ENCODE measurements at places on chromosomes 6 and 20.

DNA sequence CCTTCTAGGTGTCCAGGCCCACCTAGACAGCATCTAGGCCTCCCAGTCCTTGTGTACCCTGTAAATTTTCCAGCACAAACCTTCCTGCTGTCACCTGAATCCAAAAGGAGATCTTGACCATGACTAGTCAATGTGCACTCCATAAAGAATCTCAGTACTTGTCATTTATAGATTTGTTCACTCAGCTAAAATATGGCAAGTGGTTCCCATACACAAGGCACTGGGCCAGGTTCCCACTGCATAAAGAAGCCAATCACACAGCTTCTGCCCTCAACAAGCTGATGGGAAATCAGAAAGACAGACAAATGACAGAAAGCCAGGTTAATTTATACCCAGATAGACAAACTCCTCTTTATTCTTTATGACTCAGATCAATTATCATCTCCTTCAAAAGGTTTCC, 526.8 kb downstream of the CD83 start:
- DNase-seq, result no peak

DNA sequence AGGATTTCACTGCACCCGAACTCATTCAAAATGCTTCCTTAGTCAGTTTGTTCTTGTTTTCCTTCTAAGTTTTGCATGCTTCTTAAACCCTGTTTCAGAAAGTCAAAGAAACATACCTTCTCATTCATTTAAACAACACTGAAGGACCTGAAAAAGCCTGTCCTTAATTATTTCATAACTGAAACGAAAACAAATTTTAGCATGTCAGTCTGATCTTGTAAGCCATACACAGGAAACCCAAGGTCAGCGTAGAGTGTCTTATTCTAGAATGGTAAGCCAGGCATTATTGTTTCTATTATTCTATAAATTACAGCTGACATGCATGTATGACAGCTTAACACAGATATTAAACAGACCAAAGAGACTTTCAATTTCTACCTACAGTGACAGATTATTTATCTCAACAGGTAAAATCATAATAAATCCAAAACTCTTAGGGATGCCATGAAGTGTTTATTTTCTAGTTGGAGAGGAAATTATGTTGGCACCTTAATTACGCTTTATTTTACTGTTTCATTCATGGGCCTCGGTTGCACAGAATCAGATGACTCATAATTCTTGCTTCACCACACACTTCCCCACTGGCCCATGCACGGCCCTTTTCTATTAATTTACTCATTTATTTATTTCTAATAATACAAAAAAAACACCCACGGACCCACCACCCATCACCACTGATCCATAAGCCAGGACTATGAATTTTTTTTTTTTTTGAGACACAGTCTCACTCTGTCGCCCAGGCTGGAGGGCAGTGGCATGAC, 39.3 kb upstream of the DUSP22 start:
- DNase-seq, result no peak

- DNase-seq, result peak; percentile 39
Measured at GRCh38 chr20:362271-363254, 15.7 kb downstream of the NRSN2 start.

DNA sequence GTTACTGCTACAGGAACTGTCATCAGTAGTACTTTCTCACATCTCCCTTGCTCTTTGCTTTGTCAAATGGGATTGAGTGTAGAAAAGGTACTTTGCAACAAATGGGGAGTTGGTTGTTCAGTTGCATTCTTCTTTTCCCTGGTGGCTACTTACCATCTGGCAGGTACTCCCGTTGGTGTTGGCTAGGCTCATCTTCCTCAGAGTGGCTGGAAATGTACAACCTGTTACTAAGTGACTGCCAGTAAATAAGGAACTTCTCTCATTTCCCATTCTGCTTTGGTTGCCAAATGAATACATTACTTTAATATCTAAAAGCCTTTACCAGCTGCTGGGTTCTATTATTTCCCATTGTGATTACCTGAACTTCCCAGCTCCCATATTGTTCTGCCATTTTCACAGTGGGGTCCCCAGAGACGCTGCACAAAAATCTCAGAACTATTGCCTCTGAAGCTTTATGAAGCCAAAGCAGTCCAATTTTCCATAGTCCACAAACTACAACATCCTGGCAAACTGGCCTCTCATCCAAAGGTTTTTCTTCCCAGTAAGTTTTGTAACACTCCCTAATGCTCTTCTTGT, 229.7 kb upstream of the HTR1E start:
- DNase-seq, result no peak

GRCh38 chr20:45014671-45015415, 48.5 kb downstream of the STK4 start:
- DNase-seq, result no peak

GRCh38 chr20:49112596-49113274, 66.6 kb downstream of the CSE1L start:
- no peak for DNase-seq

DNA sequence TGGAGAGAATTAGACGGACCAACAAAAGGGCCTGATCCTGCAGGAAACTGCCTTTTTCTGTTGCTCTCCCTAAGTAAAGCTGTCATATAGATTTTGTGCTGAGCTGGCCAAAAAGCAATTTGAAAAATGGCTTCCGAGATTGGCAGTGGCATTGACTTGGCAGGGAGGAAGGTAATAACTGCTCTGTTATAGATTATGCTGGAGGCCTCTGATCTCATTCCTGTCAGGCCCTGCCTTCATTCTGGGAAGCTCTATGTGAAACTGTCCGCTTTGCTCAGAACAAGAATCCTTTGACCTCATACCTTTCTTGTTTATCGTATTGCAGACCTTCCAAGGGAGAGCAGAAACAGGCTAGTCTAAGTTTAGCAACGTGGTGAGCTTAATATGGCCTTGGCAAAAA, 234.4 kb downstream of the PHACTR1 start:
- no peak for DNase-seq

DNA sequence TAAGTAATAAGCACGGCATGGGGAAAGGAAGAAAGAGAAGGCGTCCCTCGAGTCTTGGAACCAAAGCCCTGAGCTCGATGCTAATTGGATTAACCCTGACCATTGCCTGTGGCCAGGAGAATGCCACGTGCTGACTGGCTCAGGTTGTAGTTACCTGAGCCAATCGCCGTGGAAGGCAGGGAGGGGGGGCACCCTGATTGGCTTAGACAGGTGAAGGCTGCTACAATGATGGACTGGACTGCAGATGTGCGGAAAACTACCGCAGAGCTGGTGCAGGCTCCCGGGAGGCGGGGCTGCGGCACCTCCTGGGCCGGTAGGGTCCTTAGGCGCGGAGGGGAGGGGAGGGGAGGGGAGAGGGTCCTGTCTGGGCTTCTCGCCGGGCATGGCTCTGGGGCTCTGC, 121.3 kb downstream of the TFAP2C start:
- no peak for DNase-seq

GRCh38 chr20:1663917-1664316, 6.3 kb upstream of the SIRPG start:
- DNase-seq, result no peak

- no peak for DNase-seq
Measured at GRCh38 chr6:130863415-130864230, 36.4 kb downstream of the SMLR1 start.

DNA sequence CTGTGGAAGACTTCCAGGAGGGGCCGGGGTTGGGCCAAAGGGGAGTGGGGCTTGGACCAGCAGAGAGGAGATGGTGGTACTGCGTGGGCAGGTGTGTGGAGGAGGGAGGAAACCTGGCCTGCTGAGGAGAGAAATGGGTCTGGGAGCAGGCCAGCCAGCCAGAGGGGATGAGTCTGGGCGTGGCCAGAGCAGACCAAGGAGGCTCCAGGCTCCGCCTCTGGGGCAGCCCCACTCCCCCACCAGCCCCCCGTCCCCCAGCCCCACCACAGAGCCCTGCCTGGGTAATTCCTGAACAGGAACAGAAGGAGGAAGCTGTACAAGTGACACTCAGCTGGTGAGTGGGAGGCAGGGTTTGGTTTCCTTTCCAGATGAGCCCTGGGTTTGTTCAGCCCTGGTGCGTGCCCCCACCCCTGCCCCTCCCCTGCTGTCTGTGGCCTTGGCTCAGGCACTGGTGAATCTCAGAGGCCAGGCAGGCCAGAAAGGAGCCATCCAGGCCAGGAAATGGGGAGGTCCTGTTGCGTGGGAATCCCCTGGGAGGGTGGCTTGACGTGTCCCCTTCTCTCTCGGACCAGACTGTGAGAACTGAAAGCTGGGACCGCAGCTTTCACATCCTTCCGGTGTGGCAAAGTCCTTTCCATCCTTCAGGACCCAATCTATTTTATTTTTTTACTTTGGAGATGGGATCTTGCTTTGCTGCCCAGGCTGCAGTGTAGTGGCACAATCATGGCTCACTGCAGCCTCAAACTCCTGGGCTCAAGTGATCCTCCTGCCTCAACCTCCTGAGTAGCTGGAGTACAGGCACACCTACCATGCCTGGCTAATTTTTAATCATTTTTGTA, 9.4 kb upstream of the SRC start:
- peak; percentile 21 for DNase-seq

GRCh38 chr20:61278296-61278695, 26.2 kb downstream of the CDH4 start:
- no peak for DNase-seq

DNA sequence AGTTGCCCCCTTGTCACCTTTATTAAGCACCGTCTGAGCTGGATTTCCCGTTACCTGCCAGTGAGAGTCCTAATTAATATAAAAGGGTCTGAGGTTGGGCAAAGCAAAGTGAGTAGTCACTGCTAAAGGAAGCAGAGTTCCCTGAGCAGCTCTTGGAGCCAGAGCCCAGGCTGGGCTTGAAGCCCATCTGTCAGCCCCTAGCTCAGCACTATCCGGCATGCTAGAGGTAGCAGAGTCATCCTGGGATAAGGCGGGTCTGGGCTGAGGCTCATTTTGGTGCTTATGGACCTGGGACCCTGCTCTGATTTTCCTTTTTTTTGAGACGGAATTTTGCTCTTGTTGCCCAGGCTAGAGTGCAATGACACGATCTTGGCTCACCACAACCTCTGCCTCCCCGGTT, 46.2 kb downstream of the ADNP start:
- no peak for DNase-seq

DNA sequence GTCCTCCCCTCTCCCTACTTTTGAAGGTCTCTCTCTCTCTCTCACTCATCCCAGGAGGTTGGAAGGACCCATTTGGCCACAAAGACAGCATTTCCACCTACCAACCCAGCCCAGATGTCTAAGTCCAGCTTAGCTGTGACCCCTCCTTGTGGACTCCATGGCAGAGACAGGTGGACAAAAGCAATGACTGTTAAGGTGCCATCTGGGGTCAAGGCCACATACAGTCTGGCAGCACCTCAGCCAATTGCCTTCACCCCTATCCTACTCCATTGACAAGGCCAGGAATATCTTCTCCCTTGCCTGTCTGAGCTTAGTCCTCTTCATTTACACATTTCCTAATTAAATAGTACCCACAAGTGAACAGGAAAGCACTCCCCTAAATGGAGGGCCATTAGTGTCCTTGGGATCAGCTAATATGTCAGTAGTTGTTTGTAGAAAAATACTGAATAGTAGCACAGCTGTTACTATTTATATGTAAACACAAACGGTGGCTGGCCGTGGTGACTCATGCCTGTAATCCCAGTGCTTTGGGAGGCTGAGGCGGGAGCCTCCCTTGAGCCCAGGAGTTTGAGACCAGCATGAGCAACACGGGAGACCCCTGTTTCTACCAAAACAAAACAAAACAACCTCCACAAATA, 28.8 kb downstream of the GCM1 start:
- no peak for DNase-seq

GRCh38 chr20:45538209-45538799, 978 bp downstream of the WFDC6 start:
- DNase-seq, result no peak

DNA sequence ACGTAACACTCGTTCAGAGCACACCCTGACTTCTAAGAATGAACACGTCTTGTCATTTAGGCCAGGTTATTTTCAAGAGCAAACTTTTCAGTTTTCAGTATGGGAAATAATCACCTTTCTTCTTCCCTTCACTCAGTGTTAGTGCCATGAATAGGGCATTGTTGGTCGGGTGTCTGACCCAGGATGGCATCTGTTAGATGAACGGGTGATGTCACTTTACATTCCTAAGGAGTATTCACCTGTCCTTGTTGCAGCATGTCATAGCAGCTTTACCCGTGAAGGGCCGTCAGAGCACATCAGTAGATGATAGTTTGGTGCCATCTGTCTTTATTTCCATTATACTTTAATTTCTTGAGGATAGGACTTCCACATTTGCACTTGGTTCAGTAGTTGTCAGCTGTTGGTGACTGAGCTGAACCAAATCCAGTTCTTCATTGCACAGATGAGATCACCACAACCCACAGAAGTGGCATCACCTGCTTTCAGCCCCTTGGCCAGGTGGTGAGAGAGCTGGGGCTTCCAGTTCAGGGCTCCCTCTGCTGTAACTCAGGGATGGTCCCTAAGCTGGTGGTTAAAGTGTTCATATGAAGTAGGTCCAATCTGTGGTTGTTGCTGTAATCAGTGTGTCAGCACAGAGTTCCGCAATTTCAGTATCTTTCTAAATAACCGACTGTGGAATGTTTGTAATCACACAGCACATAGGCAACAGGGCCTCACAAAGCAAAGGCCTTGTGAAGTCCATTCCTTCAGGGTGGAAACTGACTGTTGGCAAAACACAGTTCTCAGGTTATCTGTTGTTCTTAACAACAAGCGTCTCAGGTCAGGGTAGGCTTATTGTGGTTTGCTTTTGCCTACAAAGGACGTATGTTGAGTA, 68.2 kb downstream of the FAM120B start:
- DNase-seq, result no peak

DNA sequence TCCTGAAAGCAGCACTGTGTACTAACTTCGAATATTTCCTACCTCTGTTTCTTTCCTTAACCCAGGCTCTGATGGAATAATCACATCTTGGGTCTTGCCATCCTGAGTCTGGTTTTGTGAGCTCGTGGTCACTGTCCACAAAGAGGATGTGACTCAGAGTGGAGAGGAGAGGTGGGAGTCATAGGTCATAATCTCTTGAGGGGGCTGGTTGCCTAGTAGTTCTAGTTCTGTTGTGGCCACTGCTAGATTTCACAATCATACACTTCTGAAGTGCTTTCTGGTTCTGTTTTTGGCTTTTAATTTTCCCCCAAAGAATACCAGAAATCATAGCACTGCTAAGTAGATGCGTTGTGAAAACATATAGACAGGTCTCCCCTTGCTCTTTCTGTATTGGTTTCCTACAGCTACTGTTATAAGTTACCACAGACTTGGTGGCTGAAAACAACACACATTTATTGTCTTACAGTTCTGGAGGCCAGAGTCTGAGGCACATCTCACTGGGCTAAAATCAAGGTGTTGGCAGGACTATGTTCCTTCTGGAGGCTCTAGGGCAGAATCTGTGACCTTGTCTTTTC, 102.8 kb downstream of the NRSN1 start:
- no peak for DNase-seq

DNA sequence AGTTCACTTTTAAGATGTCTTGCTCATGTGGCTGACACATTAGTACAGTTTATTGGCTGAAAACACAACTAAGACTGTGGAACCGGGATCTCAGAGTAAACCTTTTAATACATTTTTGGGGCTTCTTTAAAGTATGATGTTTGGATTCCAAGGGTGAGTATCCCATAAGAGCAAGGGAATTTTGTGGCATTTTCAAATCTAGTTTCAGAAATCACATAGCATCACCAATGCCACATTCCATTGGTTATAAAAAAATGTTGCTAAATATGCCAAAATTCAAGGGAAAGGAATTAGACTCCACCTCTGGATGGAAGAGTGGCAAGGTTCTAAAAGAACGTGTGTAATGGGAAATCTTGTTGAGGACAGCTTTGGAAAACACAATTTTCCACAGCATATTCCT, 338.6 kb downstream of the COL12A1 start:
- DNase-seq, result no peak
